ENCODE measurements at places on chromosomes 1 and 21. TPM values are rescaled to one million over a fixed set of nuclear protein-coding genes. Genes with fewer than 3 reads are reported as not detected.
A peak's percentile ranks its signal among the peaks of the same experiment; 100 is the strongest.

- no peak overlapping the region for H3K4me3 ChIP-seq
- no peaks in the 10 kb centered on the region for H3K36me3 ChIP-seq
- H3K27ac ChIP-seq = no peak overlapping the region
- ATAC-seq = no peak
These were observed 40.8 kb upstream of the CD55 start for GRCh38 chr1:207280706-207281105.

DNA sequence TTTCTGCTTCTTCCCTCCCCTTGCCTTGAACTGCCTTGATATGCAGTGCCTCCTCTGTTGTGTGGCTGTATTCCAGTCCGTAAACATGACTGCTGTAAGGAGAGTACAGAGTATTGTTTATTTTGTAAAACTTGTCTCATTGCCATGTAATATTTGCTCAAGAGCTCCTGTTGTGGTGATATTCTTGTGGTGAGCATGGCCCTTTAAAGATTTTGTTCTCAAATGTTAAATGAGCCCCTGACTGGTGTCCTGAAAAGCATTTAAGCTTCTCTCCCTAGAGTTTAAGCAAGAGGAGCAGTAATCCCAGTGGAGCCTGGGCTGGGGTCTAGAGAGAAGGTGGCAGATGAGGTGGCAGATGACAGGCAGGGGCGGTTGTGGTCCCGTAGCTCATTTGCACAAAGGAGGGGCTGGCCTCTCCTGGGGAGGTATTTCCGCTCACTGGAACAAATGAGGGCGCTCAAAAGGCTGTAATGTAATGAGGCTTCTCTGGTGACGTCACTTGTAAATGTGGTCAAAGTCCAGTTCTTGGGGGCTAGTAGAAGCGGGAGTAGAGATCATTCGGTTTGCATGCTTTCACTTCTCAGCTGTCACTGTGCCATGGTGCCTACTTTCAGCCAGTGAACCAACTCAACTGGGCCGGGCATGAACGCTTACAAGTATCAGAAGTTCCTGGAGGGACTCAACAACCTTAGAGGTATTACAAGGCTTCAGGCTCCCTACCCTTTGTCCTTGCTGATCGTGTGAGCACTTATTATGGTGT, 46.0 kb upstream of the MACF1 start:
- no peaks in the 10 kb centered on the region for H3K27me3 ChIP-seq
- H3K4me3 ChIP-seq = no peak overlapping the region
- H3K4me1 ChIP-seq = peaks cover 6% of the 10 kb centered on the region
- H3K27ac ChIP-seq = no peak overlapping the region
- no peak for ATAC-seq

DNA sequence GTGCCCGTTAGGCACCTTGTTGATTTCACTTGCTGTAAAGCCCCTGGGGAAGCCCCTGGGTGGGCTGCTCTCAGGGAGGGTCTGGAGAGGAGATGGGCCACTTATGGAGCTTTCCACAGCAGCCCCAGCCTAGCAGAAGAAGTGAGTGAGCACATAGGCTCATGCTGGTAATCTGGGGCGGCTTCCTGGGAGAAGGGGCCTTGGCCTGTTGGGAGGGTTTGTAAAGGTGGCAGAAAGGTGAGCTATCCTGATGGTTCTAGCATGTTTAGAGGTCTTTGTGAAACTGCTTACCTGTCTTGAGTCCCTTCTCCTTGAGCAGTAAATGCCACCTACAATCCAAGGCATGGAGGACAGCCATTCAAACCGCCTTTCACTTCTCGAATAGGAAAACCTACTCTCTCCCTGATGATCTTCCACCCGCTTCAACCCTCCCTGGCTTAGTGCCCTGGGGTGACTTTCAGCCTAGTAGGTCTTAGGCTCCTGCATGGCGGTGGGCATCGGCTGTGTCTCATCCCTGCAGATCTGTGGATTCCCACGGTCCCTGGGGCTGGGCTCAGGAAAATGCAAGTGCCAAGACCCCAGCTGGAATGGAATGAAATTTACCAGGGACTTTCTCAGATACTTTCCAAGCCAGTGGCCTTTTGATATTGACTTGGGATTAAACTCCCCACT, 87.6 kb upstream of the SELENON start:
- ATAC-seq = no peak
- H3K4me1 ChIP-seq = peaks cover 23% of the 10 kb centered on the region
- no peaks in the 10 kb centered on the region for H3K27me3 ChIP-seq

The LRRC39 gene
- 1.0 TPM for total RNA-seq

GRCh38 chr1:160177667-160178066, 12.7 kb upstream of the CASQ1 start:
- no peaks in the 10 kb centered on the region for H3K36me3 ChIP-seq
- no peaks in the 10 kb centered on the region for H3K4me1 ChIP-seq
- ATAC-seq = no peak
- peaks cover 12% of the 10 kb centered on the region for H3K27me3 ChIP-seq
- H3K4me3 ChIP-seq = no peak overlapping the region

- no peak overlapping the region for H3K4me3 ChIP-seq
- H3K27me3 ChIP-seq = no peaks in the 10 kb centered on the region
- ATAC-seq = no peak
- no peak overlapping the region for H3K27ac ChIP-seq
- no peaks in the 10 kb centered on the region for H3K36me3 ChIP-seq
These were observed 24.5 kb upstream of the SOD1 start for GRCh38 chr21:31634993-31635392.

DNA sequence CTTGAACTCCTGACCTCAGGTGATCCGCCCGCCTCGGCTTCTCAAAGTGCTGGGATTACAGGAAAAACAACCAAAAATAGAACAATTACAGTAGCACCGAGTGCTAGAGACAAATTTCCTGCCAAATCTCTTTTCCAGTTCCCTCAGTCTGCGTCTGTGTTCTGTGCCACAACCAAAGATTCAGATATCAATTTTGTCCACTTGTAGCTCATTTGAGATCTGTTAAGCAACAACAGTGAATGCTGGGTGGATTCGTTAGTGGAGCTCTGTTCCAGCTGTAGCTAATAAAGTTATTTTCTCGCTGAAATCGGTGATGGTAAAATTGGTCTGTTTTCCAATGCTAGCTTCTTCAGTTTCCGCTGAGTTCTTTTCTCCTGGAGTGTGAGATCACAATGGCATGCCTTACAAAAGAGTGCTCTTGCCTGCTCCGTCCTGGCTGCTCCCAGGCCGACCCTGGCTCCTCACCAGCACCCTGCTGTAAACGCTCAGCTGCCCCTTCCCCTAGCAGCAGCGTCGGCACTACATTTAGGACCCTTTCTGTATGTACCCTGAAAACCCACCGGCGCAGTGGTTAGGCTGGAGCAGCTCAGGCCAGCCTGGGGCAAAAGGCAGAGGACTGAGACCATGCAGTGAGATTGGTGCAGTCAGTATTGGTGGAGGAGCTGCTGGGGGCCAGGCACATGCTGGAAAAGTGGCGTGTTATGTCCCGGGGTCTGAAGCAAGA, 395.4 kb downstream of the KIF26B start:
- H3K36me3 ChIP-seq = no peaks in the 10 kb centered on the region
- peaks cover 9% of the 10 kb centered on the region for H3K27me3 ChIP-seq
- H3K27ac ChIP-seq = no peak overlapping the region
- no peak overlapping the region for H3K4me3 ChIP-seq

The ZNF695 gene
- 0.58 TPM for total RNA-seq

DNA sequence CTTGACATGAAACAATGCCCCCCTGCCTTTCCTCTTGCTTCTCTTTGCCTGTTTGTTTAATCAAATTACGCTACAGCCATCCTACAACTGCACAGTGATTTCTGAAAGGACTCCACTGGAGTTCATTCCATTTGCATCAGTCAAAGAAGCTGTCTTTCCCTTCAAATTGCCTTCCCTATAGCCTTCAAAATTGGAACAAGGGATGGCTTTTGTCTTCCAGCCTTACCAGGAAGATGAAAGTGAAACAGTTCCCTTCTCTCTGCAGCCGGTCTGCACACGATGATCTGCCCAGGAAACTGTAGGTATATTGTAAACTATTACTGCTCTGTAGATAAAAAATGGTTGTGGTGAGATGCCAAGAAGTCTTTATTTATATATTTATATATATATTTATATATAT, 65.6 kb upstream of the ETS2 start:
- no peak overlapping the region for H3K4me3 ChIP-seq
- no peaks in the 10 kb centered on the region for H3K36me3 ChIP-seq
- H3K4me1 ChIP-seq = peaks cover 15% of the 10 kb centered on the region
- H3K27ac ChIP-seq = no peak overlapping the region
- ATAC-seq = no peak

The KRTAP11-1 gene
- total RNA-seq = not detected

The SYDE2 gene
- 1.4 TPM for total RNA-seq

The CA6 gene
- 2.2 TPM for total RNA-seq

DNA sequence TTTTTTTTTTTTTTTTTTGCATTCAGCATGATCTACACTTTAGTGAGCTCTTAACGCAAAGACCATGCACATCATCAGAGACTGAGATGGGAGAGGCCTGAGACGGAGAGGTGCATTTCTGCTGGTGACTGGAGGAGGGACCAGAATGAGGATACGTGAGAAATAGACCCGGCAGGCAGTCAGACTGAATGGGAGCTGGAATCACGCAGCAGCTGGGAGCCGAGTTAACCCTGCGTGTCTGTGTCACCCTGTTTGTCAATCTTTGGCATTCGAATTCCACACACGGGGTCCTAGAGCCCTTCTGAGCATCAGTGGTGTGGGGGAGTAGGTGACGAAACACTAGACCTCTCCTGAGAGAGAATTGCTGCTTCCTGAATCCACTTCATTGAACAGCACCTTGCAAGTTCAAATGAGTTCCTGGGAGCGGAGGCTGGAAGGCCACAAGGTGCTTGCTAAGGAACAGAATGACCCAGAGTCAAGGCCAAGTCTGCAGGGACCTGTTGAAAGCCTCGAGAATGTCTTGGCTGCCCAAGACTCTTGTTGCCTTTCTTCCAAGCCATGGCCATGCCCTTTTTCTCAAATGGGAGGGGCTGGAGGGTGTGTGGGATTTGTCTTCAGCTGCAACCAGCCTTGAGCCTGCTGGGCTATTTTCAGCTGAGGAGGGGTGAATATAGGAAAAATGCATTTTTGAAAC, 123.3 kb downstream of the CNIH3 start:
- ATAC-seq = no peak
- no peak overlapping the region for H3K27ac ChIP-seq
- no peaks in the 10 kb centered on the region for H3K4me1 ChIP-seq
- no peaks in the 10 kb centered on the region for H3K36me3 ChIP-seq

DNA sequence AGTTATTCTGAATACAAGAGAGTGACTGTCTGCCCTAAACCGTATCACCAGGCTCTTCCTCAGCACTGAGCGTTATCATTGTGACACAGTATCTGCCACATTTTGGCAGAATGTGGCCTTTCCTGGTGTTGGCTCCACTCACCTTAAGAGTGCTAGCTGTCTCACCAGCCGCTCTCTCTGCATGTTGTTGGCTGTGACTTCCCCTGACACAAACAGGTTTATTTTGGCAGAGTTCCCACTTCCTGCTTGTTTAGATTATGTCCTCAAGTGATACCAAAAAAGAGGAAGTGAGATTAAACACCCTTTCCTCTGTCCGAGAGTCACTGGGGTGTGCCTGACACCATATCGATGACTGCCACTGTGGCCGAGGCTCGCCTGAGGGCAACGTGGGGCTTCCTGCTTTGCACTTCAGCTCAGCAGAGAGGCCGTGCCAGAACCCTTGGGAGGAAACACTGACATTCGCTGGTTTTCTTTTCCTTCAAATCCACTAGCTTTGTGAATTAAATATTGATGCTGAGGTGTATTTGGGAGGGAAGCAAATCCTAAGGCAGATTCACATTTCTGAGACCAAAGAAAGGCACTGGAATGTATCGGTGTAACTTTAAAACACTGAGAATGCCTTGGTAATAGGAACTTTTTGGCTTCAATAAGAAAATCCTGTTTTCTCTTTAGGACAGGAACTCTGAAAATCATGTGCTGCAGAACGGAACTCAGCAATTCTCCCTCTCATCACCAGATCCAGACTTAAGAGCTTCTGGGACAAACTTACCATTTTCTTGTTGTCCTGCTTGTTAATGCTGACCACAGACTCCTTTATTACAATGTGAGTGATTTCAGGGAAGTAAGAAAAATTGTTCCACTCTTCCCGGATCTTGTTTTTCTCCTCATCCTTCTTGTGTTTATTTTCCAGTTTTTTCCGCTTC, 102.1 kb downstream of the JAK1 start:
- peaks cover 24% of the 10 kb centered on the region for H3K4me1 ChIP-seq
- peak; percentile 88 for ATAC-seq
- H3K27ac ChIP-seq = peak overlapping the region; percentile 72

The NEGR1 gene
- not detected for total RNA-seq

The PIGV gene
- total RNA-seq = 18.1 TPM

Measured in activated T-helper 17 cell treated with anti-CD3 and anti-CD28 coated beads, Interleukin-2, amount 50 U/mL, for 72 hours (primary cell).